GM20000 (cell line): ENCODE measurements at places on chromosomes 12 and 14.

- no peak for DNase-seq
These were observed 115.1 kb downstream of the BEGAIN start for GRCh38 chr14:100472094-100472455.

GRCh38 chr12:104526320-104526719 is 69.6 kb downstream of the CHST11 start:
- DNase-seq: no peak

- DNase-seq: no peak
These were observed 224.4 kb downstream of the NPAS3 start for GRCh38 chr14:33163109-33163508.

DNA sequence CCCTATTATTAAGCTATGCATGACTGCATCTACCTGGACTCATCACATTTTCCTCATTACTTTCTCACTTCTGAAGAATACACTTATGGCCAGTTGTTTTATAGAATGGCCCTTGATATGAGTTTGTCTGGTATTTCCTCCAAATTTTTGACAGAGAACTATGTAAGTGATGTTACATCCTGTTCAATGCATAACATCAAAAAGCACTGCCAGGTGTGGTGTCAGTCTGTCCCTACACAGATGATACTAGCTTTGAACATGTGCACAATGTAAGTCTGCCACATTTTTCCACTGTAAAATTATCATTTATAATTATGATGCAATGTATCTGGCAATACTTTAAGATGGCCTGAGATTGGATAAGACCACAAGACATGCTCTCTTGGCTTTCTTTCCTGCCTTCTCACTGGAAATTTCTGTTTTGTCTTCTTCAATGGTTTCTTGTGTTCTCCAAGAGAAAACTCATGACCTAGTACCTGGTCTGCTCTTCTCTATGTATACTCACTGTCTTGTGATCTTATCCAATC is 28.3 kb downstream of the HEATR5A start:
- no peak for DNase-seq

DNA sequence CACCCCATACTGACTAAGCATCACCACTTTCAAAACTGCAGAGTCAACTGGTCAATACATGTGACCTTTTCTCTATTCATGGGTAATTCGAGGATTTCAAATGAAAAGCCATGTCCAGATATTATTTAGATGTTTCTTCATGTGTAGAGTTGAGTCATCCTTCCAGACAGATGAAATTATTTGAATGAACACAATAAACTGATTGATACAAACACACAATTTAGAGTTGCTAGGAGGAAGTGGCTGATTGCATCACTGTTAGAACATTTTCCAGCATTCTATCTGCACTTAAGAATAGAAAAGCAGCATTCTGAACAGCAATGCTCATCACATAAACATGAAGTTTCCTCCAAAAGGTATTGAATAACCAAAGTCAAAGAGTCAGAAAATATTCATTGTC is 273.5 kb upstream of the SOX5 start:
- DNase-seq: no peak

- DNase-seq: no peak
These were observed 27.2 kb downstream of the JDP2 start for GRCh38 chr14:75454963-75455546.

DNA sequence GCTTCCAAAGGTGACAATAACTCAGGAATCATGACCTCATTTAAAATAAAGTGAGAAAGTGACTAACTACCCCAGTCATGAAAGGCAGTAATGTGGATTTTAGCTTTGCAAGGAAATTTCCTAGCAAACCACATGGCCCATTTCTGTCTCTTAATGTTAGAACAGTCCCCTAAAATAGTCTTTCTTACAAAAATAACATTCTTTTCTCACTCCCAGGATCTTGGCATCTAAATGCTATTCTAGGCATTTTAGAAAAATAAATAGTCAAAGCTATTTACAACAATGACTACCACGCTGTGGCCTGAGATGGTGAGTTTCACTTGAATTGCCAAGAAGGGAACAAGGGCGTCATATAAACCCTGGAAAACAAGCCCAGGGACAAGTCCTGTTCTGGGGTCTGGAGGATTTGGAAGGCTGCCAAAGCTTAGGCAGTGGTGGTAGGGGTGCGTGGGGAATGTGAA is 101.2 kb upstream of the CCDC175 start:
- DNase-seq: no peak

GRCh38 chr14:105019861-105020814 is 745 bp downstream of the CDCA4 start:
- DNase-seq: peak; percentile 66

GRCh38 chr14:64953310-64953654 is 10.7 kb upstream of the GPX2 start:
- no peak for DNase-seq

DNA sequence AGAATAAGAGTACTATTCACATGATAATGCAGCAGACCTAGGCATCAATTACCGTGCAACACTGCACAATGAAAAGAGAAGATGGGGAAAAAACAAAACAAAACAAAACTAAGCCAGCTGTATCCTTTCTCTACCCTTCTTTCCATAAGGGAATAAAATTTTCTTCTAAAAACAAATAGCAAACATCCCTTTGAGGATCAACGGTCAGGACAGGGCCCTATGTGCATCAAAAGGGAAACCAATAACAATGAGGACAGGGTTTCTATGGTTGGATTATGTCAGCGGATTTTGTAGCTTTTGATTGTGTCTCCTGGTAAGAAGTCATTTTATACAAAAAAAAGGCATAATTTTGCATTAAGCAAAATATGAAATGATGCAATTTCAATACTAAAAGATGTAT is 350.3 kb downstream of the SLC6A15 start:
- no peak for DNase-seq

DNA sequence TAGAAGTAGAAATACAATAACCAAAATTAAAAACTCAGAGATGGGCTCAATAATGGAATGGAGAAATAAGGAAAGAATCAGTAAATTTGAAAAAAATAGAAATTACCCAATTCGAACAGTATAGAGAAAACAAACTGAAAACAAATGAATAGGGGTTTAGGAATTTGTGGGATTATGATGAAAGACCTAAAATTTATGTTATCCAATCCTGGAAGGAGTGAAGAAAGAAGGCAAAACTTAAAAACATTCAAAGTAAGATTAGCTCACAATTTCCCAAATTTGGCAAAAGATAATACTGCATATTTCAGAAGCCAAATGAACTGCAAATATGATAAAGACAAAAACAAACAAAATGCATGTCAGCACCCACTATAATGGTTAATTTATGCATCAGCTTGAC is 177.1 kb downstream of the CCDC91 start:
- no peak for DNase-seq

GRCh38 chr12:91922139-91922538 is 223.5 kb downstream of the BTG1 start:
- no peak for DNase-seq
